ENCODE measurements at places on chromosomes 11 and 22.
A peak's percentile ranks its signal among the peaks of the same experiment; 100 is the strongest.

GRCh38 chr11:119284344-119285157, 32.4 kb downstream of the MCAM start:
- peak; percentile 32 for DNase-seq

DNA sequence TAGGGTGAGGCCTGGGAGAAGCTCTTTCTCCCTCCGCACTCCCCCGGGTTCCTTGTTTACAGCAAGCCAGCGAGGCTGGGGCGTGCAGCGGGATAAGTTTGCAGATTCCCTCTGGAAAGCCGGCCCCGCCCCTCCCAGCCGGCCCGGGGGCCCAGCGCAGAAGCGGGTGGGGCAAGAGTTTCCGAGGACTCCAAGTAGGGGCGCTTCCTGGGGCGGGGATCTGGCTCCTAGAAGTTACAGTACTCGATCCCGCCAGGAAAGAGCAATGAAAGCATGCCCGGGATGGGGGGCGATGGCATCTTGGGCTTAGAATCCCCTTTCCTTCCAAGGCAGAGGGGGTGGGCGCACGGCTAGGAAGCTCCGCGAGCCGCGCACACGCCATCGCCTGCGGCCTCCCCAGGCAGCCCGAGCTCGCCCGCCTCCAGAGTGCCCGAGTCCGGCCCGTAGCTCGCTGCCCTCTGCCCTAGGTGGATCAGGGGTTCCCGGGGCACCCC, 385 bp downstream of the TST start:
- peak; percentile 21 for DNase-seq

- no peak for DNase-seq
These were observed 12.8 kb downstream of the DGCR2 start for GRCh38 chr22:19109198-19110063.

GRCh38 chr11:67396587-67397389, 4.9 kb downstream of the PPP1CA start:
- no peak for DNase-seq

- DNase-seq, result no peak
These were observed 45.0 kb upstream of the ASPHD2 start for GRCh38 chr22:26383968-26384556.

- DNase-seq, result no peak
These were observed 11.1 kb downstream of the CTTN start for GRCh38 chr11:70409437-70409836.

GRCh38 chr11:19808076-19808911, 95.7 kb downstream of the NAV2 start:
- no peak for DNase-seq

- DNase-seq, result no peak
These were observed 80.1 kb downstream of the SVIP start for GRCh38 chr11:22749536-22749935.

- no peak for DNase-seq
These were observed 23.2 kb upstream of the MGAT3 start for GRCh38 chr22:39433476-39434242.

DNA sequence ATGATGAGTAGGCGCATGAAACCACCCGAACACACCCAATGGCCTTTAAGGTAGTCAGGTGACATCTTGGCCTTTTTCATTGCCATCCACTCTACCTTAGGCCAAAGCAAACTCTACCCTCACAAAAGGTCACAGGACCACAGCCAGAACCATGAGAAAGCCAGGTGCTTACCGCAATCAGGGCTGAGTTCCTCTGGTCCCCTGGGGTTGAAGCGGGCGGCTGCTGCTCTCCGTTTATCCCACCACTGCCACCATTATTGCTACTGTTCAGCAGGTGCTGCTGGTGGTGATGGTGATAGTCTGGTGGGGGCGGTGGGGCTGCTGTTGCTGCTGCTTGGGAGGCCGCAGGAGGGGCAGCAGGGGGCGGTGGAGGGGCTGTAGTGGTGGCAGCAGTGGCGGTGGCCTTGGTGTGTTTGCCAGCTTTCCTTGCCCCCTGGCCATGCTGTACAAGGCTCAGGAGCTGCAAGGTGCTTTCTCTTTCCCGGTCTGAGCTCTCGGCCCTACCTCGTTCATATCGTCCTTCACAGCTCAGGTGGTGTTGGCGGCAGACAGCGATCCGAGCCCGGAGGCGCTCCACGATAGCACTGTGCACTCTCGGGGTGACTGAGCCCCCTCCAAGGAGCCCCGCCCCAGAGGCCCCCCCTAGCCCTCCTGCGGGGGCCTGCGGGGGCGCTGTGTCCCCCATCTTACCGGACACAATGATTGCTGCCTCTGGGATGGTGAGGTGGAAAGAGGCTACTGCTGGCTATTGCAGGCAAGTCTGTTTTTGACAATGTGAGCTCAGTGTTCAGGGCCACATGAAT, 1.6 kb downstream of the MAML2 start:
- DNase-seq, result no peak

DNA sequence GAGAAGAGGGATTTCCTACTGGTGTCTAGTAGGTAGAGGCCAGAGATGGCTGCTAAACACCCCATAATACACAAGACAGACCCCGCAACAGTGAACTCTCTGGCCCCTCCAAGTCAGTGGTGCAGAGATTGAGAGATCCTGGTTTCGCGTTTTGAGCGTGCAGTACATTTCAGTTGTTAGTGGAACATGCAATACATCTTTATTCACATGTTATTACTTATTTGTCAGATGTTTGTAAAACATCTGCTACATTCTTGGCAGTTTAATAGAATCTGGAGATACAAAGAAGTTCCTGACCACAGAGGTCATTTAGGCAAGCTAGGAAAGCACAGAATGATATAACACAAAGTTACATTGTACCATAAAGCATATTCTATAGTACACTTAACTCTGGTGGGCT, 41.5 kb downstream of the ST3GAL4 start:
- DNase-seq, result no peak
